ENCODE measurements at places on chromosomes 2 and 18. TPM values are rescaled to one million over a fixed set of nuclear protein-coding genes. Genes with fewer than 3 reads are reported as not detected.

Gene INPP5D
- polyA plus RNA-seq, result 5.2 TPM

Gene SOCS6
- polyA plus RNA-seq, result 4.5 TPM

Gene NGEF
- polyA plus RNA-seq, result 3.5 TPM

Gene KHK
- polyA plus RNA-seq, result 4.2 TPM

Gene PCARE
- polyA plus RNA-seq, result 0.06 TPM

Gene RABL2A
- 10.4 TPM for polyA plus RNA-seq

Gene TRABD2A
- 0.50 TPM for polyA plus RNA-seq

DNA sequence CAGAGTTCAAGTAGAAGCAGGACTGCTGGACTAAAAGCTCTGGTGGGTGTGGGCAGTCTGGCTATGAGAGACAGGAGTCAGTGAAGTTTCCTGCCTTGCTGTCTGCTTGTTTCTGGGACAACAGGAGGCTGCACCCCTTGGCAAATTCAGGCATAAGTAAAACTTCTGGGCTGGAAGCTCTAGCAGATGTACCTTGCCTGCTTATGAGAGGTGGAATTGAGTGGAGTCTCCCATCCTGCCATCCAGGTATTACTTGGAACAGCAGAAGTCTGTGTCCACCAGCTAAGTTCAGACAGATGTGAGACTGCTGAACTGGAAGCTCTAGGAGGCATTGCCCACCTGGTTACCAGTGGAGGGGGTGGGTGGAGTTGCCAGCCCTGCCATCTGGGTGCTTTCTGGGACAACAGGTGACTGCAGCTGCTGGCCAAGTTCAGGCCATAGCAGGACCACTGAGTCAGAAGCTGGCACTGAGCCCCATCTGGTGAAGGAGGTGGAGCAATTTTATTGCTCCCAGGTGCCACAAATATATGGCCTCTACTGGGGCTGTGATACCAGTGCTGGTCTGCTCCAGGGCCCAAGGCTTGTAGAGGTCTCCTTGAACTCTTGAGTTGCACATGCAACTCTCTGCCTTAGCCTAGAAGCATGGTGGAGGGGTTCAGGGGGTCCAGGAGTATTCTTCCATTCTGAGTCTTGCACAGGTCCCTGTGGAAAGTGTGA lies 199.4 kb upstream of the FN1 start:
- no peaks in the 10 kb centered on the region for H3K27me3 ChIP-seq
- no peak overlapping the region for H3K4me3 ChIP-seq
- H3K4me1 ChIP-seq, result no peaks in the 10 kb centered on the region
- H3K36me3 ChIP-seq, result no peaks in the 10 kb centered on the region
- no peak overlapping the region for H3K27ac ChIP-seq

DNA sequence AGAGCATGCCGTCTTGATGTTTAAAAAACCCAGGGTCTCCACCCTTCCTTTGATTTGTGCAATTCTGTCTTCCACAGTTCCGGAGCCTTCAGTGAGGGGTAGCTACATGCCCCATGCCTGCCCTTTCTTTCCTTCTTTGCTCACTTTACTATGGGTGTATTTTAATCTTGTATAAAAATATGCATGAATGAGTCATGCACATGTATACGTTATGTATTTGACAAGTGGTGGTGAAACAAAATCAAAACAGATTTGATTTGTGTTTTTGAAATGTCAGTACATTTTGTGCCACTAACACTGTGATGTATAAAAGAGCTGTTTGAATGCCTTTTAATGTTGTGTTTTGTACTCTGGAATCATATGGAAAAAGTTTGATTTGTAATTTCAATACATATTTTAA lies 126.5 kb downstream of the RNF144A start:
- no peak overlapping the region for H3K27ac ChIP-seq
- DNase-seq, result no peak

DNA sequence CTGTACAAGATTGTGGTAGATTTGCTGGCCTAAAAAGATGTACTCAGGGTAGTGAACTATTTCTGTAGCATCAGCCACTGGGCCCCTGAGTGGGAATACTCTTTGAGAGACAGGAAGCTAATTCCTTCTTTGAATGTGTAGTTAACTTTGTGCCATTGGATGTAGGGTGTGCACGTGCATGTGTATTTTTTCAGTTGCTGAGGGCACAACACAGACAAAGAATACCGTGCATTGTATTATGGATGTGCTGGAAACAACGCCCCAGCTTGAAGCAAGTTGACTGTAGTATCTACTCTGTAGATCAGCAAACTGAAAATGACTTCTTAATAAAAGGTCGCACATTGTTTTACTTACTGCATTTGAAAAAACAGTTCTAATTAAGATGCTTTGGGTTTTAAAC lies 14.1 kb downstream of the CRIM1 start:
- H3K36me3 ChIP-seq, result no peaks in the 10 kb centered on the region
- DNase-seq, result no peak
- H3K27me3 ChIP-seq, result no peaks in the 10 kb centered on the region
- H3K27ac ChIP-seq, result no peak overlapping the region
- peaks cover 86% of the 10 kb centered on the region for H3K4me1 ChIP-seq

- no peaks in the 10 kb centered on the region for H3K36me3 ChIP-seq
- H3K4me1 ChIP-seq, result no peaks in the 10 kb centered on the region
- DNase-seq, result no peak
- no peak overlapping the region for H3K4me3 ChIP-seq
Observed at GRCh38 chr2:54239427-54239826, 16.6 kb downstream of the TSPYL6 start.

DNA sequence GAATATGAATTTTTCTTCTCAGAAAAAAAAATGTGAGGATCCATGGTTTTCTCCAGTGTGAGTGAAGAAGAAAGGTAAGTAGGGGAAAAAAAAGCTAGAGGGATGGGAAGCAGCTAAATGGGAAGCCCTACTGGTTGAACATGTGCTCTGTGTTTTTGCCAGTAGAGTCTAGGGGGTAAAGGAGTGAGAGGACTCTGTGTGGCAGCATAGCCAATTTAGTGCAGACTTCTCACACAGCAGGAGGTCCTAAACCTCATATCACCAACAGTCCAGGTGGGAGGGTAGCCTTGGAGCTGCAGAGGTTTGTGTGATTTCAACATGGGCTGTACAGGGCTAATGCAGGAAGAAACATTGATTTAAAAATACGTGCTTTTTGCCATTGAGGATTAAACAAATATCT lies 334.5 kb upstream of the SPHKAP start:
- H3K27me3 ChIP-seq, result no peaks in the 10 kb centered on the region
- no peak overlapping the region for H3K4me3 ChIP-seq
- H3K4me1 ChIP-seq, result no peaks in the 10 kb centered on the region

GRCh38 chr2:48829036-48829435 lies 73.5 kb upstream of the LHCGR start:
- no peak overlapping the region for H3K27ac ChIP-seq
- H3K4me3 ChIP-seq, result no peak overlapping the region
- no peaks in the 10 kb centered on the region for H3K27me3 ChIP-seq
- no peaks in the 10 kb centered on the region for H3K4me1 ChIP-seq

DNA sequence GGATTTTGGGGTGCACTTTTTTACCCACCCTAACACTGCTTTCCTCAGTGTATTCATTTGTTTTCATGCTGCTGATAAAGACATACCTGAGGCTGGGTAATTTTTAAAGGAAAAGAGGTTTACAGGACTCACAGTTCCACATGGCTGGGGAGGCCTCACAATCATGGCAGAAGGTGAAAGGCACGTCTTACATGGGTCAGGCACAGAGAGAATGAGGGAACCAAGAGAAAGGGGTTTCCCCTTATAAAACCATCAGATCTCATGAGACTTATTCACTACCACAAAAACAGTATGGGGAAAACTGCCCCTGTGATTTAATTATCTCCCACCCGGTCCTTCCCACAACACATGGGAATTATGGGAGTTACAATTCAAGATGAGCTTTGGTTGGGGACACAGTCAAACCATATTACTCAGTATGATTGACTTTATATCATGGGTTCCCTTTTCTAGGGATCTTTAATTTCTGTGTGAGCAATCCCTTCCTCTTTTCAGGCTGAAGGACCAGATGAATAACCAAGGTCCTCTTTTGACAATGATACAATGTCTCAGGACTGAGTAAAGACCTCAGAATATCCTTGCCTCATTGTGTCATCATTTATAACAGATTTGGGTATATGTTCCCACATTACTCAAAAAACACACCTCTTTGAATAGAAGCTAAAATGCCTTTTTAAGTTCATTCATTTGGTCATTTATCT lies 100.1 kb upstream of the TRIB2 start:
- peaks cover 21% of the 10 kb centered on the region for H3K4me1 ChIP-seq
- no peak overlapping the region for H3K4me3 ChIP-seq
- no peaks in the 10 kb centered on the region for H3K36me3 ChIP-seq
- DNase-seq, result no peak

GRCh38 chr2:174839662-174840061 lies 75.4 kb upstream of the CHRNA1 start:
- H3K27me3 ChIP-seq, result no peaks in the 10 kb centered on the region
- H3K4me1 ChIP-seq, result no peaks in the 10 kb centered on the region
- H3K36me3 ChIP-seq, result no peaks in the 10 kb centered on the region
- no peak for DNase-seq
- no peak overlapping the region for H3K27ac ChIP-seq

DNA sequence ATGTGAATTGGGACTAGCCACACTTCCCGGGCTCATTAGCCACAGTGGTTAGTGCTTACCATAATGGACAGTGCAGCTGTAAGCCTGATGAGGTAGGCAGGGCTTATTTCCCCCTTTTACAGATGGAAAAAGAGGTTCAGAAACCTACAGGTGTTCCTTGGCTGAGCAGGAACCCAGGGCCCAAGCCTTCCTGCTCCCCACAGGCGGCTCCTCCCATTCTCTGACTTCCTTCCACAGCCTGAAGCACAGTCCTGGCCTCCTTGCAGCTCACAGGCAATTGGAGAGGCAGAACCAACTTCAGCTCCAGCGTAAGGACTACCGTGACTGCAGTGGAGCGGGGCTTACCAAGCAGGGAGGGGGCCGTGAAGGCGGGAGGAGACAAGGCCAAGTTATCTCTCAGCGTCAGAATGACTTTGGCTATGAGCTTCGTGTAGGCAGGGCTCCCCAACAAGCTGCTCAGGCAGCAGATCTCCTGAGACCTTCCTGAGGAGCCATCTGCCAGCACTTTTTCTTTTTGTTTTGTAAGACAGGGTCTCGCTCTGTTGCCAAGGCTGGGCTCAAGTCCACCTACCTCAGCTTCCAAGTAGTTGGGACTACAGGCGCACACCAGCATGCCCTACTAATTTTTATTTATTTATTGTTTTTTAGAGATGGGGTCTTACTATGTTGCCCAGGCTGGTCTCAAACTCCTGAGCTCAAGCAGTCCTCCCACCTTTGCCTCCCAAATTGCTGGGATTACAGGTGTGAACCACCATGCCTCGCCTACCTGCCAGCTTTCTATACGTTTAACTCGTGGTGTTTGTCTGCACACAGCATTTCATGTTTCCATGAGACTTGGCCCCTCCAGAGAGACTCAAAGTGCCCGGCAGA lies 34.2 kb upstream of the NT5DC4 start:
- no peak overlapping the region for H3K4me3 ChIP-seq
- H3K4me1 ChIP-seq, result peaks cover 5% of the 10 kb centered on the region
- DNase-seq, result no peak
- H3K27me3 ChIP-seq, result no peaks in the 10 kb centered on the region
- no peaks in the 10 kb centered on the region for H3K36me3 ChIP-seq

GRCh38 chr2:211900518-211900917 lies 638.1 kb downstream of the ERBB4 start:
- H3K27me3 ChIP-seq, result no peaks in the 10 kb centered on the region
- H3K36me3 ChIP-seq, result no peaks in the 10 kb centered on the region
- H3K4me1 ChIP-seq, result no peaks in the 10 kb centered on the region

GRCh38 chr2:220936641-220937197 lies 635.4 kb downstream of the EPHA4 start:
- H3K36me3 ChIP-seq, result no peaks in the 10 kb centered on the region
- no peaks in the 10 kb centered on the region for H3K4me1 ChIP-seq

DNA sequence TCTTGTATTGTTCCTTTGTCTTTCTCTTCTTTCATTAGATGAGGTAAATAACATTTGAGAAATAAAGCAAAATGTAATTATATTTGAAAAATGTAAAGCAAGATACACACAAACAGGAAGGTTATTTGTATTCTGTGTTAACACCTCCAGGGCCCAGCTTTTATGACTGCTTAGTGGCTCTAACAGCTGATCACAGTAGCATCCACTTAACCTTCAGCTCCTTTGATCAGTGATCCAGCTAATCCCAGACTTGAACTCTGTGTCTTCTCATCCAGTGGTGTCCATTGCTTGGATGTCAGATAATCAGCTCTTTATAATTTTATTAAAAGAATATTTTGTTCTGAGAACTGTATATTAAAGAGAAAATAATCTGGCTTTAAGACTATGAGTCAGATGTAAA lies 44.5 kb downstream of the PSMD14 start:
- DNase-seq, result no peak
- H3K27me3 ChIP-seq, result no peaks in the 10 kb centered on the region
- no peak overlapping the region for H3K27ac ChIP-seq

DNA sequence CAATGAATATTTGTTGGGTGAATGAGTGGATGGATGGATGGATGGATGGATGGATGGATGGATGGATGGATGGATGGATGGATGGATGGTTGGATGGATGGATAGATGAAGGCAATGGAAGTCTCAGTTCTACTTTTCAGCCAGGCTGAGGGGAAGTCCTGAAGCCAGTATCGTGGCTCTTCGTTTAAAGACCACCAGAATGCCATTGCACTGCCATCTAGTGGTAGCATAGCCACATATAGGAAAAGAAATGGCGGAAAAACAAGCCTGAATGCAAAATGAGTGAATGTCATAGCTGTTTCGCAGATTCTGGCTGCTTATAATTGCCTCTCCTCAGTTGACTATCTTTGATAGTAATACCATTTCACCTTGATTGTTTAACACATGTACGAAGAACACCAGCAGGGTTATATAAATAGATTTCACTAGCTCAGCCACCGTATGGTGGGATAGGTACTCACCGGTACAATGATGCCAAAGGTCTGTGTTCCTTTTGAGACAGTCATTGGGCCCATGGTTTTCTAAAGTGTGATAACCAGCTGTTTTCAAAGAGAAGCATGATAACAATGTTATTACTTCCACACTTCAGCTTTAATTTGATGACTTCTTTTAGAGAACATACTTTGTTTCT lies 62.3 kb upstream of the GREB1L start:
- peaks cover 11% of the 10 kb centered on the region for H3K4me1 ChIP-seq
- DNase-seq, result peak; percentile 88
- H3K27ac ChIP-seq, result no peak overlapping the region
- no peaks in the 10 kb centered on the region for H3K36me3 ChIP-seq

- no peak for DNase-seq
- no peaks in the 10 kb centered on the region for H3K36me3 ChIP-seq
- no peak overlapping the region for H3K4me3 ChIP-seq
- no peaks in the 10 kb centered on the region for H3K27me3 ChIP-seq
- H3K4me1 ChIP-seq, result no peaks in the 10 kb centered on the region
- H3K27ac ChIP-seq, result no peak overlapping the region
Observed at GRCh38 chr2:80437959-80438358, 133.4 kb upstream of the LRRTM1 start.

DNA sequence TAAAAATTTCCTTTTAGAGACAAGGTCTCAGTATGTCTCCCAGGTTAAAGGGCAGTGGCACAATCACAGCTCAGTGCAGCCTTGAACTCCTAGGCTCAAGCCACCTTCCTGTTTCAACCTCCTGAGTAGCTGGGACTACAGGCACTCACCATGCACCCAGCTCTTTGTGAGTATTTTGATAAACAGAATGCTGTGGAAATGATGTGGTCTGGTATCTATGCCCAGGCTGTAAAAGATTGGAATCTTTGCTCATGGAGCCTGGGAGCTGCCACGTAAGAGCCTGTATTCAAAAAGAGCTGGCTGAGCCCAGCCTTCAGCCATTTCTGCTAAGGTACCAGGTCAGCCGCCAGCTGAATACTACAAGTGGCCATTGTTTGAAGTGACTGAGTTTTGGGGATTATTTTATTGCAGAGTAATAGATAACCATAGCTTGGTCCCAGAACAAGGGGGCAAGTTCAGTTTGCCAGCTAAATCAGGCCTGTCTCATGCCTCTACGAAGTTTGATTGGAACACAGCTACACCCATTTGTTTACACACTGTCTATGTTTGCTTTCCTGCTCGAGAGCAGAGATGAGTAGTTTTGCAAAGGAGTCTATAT lies 21.3 kb upstream of the ARL5A start:
- H3K4me1 ChIP-seq, result no peaks in the 10 kb centered on the region
- no peaks in the 10 kb centered on the region for H3K36me3 ChIP-seq
- H3K27me3 ChIP-seq, result no peaks in the 10 kb centered on the region
- DNase-seq, result no peak

All from stomach (tissue), 19 donors.